ENCODE measurements at places on chromosomes 12 and 14. TPM values are rescaled to one million over a fixed set of nuclear protein-coding genes. Genes with fewer than 3 reads are reported as not detected.

- DNase-seq: no peak
These were observed 9.7 kb downstream of the TUBA1C start for GRCh38 chr12:49274396-49275069.

DNA sequence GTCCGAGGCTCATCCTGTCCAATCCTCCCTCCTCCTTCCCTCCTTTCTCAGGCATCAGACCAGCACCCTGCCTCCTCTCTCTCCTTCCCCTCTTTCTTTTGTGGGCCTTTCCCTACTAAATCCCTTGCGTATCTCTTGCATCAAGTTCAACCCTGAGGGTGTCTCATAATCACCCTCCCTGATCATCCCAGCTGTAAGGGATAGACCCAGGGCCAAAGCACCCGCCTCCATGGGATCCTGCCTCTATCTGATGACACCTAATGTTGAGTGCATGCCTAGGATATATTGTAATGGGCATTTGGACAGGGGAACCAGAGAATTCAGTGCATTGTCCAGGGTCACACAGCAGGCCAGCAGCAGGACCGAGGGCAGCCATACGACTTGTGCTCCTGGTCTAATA is 84.9 kb downstream of the PHETA1 start:
- no peak for DNase-seq

FAM186B gene
- total RNA-seq: 0.05 TPM

GRCh38 chr12:26658991-26659390 is 174.0 kb downstream of the ITPR2 start:
- DNase-seq: no peak

DNA sequence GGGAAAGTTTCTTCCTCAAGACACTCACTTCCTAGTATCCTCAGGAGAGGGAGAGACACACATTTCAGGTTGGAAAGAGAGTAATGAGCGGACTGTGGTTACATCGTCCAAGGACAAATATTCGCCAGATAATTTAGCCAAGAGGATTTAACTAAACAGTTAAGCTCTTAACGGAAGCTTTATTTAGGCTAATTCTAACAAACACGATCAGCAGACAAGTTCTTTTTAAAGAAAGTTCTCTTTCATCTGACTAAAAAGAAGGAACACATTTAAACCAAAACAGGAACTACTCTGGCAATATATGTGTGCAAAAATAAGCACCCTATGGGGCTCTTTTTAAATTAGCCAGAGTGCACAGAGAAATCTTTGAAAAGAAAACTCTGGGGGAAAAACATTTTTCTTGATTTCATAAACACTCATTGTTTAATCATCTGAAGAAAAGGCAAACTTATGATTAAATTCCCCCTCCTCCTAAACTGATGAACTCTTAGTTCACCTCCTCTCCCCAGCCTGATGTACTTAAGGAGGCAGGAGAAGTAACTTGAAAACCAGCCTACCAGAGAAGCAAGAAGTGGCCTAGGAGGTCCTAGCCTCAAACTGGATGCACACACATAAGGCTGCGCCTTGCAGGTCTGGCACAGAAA is 13.3 kb upstream of the BTG1 start:
- no peak for DNase-seq

IQSEC3 gene
- total RNA-seq: not detected

- DNase-seq: peak; percentile 66
These were observed at the start of gene CLEC2B for GRCh38 chr12:9869307-9870161. Gene CLEC2B (minus strand): TSS chr12:9869354.

DNA sequence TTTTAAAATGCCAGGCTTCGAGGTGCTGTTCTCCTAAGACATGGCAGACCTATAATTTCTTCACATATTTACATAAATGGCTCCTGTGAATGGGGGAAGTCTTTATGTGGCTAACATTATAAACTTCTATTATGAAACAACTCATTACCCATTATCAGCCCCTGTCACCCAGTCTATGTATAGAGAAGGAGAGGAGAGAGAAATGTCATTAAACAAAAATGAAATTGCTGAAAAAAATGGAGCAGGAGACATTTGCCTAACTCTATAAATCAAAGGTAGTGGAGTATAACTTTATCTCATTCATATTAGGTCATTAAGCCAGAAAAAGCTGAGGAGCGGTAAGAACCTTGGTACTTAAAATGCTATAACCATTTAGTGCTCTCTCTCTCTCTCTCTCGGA is 71.9 kb upstream of the KRR1 start:
- no peak for DNase-seq

GRCh38 chr12:23472329-23472971 is 477.0 kb downstream of the SOX5 start:
- no peak for DNase-seq

RBM23 gene
- total RNA-seq: 56.8 TPM

- no peak for DNase-seq
These were observed 49.1 kb upstream of the GPHB5 start for GRCh38 chr14:63367742-63368364.

- no peak for DNase-seq
These were observed at the start of gene PLEK2 for GRCh38 chr14:67411820-67412421. Gene PLEK2 (minus strand): TSS chr14:67412165. CDS start chr14:67412059, 106 bp downstream.

Data from A172 (cell line).